Fibroblast of skin of right quadriceps (primary cell): ENCODE measurements at places on chromosomes 7 and 10.

DNA sequence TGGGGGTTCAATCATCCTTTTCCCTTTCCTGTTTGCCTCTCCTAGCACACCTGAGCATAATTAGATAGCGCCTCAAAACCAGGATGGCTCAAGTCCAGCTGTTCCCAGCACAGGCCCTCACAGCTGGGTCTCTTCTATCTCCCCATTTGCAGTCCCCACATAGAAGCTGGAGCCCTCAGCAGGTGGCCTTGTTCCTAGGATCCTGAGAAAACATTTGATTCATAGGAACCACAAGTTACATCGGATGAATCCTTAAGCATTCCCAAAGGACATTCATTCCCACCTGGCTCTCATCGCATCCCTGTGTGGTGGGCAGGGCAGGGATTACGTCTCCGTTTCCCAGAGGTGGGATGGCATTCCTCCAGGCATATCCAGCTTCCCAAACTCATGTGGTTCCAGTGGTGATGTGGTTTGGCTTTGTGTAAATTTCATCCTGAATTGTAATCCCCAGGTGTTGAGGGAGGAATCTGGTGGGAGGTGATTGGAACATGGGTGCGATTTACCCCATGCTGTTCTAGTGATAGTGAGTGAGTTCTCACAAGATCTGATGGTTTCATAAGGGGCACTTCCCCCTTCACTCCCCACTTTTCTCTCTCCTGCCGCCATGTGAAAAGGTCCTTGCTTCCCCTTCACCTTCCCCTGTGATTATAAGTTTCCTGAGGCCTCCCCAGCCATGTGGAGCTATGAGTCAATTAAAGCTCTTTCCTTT is 49.8 kb upstream of the LEP start:
- no peak for DNase-seq

GRCh38 chr10:36499693-36500092 is 625.7 kb upstream of the ANKRD30A start:
- peak; percentile 44 for DNase-seq

DNA sequence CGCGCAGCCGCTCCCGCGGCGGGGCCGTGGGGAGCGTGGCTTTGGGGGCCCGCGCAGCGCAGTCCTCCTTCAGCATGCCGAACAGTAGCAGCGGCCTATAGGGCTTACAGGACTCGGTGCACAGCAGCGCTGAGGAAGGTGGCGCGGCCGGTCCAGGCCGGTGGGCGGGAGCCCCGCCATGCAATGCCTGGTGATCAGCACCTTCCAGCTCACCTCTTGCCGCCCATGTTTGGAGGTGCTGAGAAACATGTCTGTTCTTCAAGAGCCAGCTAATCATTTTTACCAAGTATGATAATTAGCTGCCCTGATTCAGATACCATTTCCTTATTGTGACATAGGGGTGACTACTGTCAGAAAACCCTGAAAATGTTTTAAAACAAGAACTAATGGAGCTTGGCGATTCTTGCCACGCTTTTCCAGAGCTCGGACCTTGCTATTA is 33.5 kb upstream of the SFTPD start:
- no peak for DNase-seq

- no peak for DNase-seq
Measured at GRCh38 chr10:43715334-43715733, 66.7 kb upstream of the ZNF32 start.

DNA sequence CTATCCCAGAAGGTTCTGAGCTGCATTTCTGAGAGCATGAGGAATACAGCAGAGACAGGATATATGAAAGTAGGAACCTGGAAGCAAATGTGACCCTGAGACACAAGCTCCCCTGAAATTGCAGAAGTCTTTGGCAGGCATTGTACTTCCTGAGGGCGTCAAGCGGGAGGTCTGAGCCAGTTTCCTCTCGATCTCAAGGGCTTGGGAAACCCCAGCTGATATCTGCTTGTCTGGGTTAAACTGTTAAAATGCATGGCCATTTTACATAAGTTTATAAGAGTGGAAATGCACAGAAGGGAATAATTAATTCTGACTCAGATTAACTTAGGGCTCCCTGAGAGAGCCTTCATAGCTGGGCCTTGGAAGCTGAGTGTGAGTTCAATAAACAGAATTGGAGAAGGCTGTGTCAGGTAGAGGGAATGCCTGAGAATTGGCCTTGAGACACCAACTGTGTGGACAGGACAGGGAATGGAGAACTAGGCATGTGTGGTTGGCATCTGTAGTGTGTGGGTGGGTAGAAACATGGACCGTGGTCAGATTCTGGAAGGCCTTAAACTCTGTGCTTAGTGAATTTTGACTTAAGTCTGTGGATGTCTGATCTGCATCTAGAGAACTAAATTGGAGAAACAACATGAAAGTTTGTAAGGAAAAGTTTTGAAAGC is 53.3 kb downstream of the WIPF3 start:
- no peak for DNase-seq

GRCh38 chr7:124791426-124791825 is 25.8 kb upstream of the GPR37 start:
- DNase-seq, result no peak

GRCh38 chr10:77602913-77603533 is 34.6 kb downstream of the KCNMA1 start:
- DNase-seq, result no peak

DNA sequence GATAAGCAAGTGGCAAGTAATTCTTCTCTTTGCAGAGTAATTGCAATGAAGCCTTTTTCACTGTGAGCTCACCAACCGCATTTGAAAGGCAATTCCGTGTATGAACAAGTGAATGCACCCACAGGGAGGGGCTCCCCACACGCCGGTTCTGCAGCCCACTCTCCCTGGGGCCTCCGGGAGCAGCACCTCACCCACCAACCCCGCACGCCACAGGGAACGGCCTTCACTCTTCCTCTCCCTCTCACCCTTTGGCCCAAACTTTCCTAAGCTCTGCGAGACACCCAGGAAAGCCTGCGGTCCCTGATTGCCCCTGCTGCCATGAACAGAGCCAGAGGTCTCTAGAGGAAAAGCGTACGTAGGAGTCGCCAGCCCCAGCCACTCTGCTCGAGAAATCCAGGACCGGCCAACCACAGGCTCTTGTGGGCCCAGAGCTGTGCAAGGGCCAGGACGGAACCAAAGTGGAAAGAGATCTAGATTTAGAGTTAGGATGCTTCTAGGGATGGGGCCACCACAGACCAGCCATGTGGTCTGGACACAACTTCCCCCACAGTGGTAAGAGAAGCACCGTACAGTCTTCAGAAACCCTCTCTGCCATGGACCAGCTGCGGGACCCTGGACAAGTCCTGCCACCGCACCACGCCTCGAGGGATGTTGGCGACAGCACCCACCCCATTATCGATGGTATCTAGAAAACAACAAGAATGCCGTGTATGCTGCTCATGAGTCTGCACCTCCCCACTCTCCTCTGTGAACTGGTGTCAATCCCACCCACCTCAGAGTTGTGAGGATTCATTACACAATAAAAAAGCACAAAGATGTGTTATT is 3.6 kb downstream of the WDR86 start:
- DNase-seq, result no peak

DNA sequence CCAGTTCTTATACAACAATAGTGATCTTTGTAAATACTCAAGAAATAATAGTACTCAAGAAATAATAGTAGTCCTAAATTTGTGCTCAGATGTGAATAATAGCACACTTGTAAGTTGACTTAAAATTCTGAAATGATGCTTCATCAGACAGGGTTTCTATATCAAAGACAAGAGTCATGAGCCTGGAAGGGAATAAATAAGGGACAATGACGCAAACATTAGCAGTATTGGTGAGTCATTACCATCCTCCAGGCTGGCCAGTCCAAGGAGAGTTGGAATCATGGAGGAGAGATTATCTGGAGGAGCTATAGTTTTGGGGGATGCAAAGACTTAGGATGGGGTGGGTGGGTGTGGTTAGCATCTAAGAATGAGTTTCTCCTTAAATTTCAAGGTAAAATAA is 6.1 kb upstream of the SH3PXD2A start:
- peak; percentile 45 for DNase-seq

GRCh38 chr10:91564508-91564907 is 68.4 kb downstream of the PPP1R3C start:
- no peak for DNase-seq

DNA sequence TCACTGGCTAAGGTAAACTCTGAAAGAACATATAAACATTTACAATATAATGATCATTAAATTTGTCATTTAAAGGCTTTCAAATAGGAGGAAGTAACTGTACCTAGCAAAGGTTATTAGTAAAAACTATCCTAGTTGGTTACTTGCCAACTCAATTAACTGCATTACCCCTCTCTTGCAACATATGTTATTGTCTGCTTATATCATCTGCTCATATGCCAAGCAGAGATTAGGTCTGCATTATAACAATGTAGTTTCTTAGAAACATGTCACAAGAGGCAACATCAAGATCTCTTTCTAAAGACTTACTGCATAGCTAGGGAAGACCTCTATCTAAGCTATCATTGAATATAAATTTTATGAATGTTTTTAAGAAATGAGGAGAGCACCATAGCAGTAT is 132.5 kb downstream of the RELN start:
- no peak for DNase-seq

DNA sequence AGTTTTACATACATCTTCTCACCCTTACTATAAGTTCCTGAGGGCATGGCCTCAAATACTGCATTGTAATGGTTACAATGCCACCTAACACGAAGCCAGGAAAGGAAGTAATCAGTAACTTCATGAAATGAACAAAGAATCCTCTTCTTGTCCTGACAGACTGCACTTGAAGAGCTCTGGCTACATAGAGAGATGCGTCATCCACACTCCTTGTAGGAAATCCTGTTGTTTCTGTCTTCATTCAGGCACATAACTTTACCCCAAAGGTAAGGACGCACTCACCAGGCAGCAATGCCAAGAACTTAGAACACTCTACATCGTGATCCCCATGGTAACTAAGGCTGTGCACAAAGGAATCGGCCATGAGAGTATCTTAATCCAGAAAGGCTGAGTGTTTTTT is 80.3 kb upstream of the ARID5B start:
- peak; percentile 15 for DNase-seq

DNA sequence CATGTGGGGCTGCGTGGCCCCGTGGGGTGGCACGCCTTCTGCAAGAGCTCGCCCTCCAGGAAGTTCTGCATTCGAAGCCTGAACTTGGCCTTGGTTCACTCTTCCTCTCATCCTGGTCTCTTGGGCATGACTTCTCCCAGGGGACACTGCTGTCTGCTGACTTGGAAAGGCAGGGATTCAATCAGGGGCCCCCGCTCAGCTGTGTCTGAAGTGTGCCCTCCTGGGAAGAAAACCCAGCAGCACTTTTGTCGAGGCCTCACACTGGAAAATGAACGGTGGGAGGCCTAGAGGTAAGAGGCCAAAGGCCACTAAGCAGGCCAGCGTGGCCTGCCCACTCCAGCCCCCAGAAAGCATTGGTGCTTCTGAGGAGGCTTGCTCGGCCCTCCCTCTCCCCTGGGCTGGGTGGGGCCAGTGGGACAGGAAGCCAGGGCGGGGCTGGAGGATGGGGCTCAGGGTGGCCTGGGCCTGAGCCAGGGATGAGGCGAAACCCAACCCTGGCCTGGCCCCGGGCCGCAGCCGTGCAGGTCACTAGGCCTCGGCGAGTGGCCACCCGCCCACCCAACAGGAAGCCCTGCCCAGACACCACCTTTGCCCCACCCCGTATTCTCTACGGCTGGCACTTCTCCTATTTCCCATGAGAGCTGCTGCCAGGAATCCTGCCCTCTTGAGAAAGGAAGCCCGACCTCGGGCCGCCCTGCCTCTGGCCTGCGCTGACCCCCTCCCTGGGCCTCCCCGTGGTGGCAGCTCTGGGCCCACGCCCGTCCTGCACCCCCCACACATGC is 81.1 kb downstream of the ZMIZ1 start:
- DNase-seq, result no peak

- DNase-seq, result peak; percentile 56
Measured at GRCh38 chr7:94971051-94971867, 63.9 kb downstream of the PPP1R9A start.

- no peak for DNase-seq
Measured at GRCh38 chr7:636396-636795, 90.1 kb upstream of the DNAAF5 start.

GRCh38 chr10:20682782-20683181 is 214.3 kb downstream of the NEBL start:
- no peak for DNase-seq

DNA sequence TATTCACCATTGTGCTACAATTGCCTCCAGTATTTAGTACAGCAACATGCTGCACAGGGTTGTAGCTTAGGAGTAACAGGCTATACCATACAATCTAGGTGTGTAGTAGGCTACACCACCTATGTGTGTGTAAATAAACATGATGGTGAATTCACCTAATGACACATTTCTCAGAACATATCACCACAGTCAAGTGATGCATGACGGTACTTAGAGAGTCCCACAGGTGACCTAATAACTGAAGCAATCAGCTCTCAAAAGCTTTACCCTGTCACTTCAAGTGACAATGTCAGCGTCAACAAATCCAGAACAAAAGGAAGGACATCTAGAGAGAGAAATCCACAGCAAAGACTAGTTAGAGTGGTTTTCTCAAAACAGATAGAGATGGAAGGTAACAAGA is 38.8 kb downstream of the CCNJ start:
- no peak for DNase-seq

DNA sequence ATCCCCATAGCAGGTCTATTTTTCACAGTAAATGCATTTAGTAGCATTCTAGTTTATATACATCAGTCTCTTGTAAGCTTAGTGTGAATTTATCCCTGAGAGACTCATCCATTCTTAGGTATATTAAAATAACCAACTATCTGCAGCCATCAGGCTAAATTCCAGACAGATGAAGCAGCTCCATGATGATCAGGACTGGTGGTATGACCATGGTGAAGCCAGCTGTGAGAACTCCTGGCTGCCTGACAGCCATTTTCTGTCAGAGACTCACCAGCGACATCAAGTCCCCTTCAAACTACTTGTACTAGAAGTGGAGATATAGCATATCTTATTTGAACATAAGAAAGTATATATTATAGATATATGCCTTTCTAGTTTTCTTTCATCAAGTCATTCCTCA is 70.3 kb upstream of the GSDME start:
- peak; percentile 68 for DNase-seq

GRCh38 chr7:81457852-81458522 is 311.9 kb downstream of the HGF start:
- peak; percentile 43 for DNase-seq

DNA sequence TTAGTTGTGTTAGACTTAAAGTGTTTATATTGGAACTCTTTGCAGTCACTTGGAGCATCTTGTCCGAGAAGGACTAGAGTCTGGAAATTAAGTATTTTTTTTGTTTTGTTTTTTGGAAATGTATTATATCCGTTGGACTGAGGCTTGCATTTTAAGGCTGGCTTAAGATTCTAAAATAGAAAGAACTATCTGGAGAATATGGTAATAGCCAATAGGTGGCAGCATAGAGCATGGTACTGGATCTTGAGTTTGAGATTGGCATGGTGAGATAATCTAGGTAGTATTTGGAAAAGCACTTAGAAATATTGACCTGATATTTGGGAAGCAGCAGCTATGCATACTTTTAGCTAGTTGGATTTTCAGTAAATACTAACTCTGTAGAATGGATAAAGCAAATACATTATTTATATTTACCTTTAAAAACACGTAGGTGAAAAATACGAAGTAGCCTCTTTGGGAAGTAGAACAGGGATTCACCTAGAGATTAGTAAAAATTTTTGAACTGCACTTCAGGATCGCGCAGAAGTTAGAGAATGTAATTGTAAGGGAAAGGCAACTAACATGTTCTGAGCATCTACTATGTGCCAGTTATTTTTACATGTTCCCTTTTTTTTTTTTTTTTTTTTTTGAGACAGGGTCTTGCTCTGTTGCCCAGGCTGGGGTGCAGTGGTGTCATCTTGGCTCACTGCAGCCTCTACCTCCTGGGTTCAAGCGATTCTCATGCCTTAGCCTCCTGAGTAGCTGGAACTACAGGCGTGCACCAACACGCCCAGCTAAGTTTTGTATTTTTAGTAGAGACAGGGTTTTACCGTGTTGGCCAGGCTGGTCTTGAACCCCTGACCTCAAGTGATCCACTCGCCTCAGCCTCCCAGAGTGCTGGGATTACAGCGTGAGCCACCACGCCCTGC is 78.6 kb downstream of the LCOR start:
- DNase-seq, result peak; percentile 10
